ENCODE measurements at places on chromosomes 5 and 9.

DNA sequence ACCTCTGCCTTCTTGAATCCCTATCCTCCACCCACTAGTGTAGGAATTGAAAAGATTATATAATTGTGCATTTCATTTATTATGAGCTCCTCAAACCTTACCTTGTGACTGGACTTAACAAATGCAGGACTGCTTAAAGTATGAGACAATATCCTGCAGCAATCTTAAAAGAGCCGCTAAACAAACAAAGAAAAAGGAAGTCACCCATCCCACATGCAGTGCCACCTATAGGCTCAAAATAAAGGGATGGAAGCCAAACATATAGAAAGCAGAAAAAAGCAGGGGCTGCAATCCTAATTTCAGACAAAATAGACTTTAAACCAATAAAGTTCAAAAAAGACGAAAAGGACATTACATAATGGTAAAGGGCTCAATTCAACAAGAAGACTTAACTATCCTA is 8.7 kb downstream of the PCAT7 start:
- no peak for DNase-seq

DNA sequence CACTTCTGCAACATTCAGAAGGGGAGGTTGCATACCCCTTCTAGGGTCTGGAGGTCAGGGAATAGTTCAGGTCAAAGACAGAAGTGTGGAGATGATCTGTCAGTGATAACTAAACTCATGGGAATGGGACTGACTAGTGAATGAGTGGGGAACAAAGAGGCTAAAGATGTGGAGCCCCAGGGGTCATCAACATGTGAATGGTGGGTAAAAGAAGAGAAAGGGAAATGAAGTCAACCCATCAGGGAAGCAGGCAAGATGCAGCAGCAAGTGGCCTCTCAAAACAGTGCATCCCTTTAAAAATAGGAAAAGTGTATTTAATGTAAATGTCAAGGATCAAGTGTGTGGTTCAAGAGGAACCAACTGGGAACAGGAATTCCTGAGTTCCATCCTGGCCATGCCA is 69.9 kb downstream of the PLPPR1 start:
- no peak for DNase-seq

GRCh38 chr5:15009420-15009819 is 137.8 kb upstream of the ANKH start:
- peak; percentile 73 for DNase-seq

DNA sequence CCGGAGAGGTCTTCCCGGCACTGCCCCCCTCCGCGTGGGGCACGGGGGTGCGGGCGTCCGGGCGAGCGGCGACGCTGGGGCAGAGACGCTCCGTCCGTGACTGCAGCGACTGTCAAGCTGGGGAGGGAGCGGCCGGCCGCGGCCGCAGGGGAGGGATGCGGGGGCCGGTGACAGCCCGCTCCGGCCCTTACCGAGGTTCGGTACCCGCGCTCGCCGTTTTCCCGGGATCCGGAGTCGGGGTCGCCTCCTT is 400 bp downstream of the KDM4C start:
- DNase-seq, result no peak

- no peak for DNase-seq
Measured at GRCh38 chr5:114418176-114419066, 56.6 kb downstream of the KCNN2 start.

GRCh38 chr5:137034764-137035479 is 464.2 kb downstream of the SPOCK1 start:
- no peak for DNase-seq

- no peak for DNase-seq
Measured at GRCh38 chr5:141420855-141421488, at the start of gene PCDHGA11. Gene PCDHGA11 (plus strand): TSS chr5:141421051. CDS start chr5:141421228, 177 bp downstream.

- DNase-seq, result no peak
Measured at GRCh38 chr5:138574744-138575193, 432 bp downstream of the HSPA9 start.

DNA sequence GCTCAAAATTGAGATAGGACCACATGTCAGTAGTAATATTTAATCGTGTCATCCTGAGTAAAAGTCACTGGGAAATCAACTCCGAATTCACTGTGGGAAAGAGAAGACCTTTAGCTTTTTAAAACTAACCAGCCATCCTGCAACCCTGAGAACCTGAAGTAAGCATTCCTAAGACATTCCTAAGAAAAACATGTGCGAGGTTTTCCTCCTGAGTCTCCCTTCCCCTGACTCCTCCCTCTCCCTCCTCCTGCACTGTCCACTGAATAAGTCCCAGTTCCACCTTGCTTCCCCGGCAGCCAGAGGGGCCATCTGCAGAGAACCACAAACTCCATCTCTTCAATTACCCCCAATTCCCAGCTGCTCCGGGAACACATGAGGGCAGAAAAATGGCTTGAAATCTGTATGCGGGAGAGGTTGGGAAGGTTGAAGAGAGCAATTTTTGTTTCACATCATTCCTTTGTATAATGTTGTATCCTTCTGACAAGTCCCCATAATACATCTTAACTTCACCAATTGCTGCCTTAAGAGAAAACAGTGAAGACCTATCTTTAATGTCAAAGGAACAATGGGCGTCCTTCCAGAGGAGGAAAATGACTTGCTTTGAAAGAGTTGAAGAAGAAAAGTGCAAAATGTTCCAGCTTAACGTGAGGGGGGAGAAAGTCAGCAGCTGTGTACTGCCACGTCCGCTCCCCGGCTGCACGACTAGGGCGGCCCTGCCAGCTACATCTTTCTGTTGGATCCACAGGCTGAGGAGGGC is 186.3 kb downstream of the ZNF462 start:
- no peak for DNase-seq

DNA sequence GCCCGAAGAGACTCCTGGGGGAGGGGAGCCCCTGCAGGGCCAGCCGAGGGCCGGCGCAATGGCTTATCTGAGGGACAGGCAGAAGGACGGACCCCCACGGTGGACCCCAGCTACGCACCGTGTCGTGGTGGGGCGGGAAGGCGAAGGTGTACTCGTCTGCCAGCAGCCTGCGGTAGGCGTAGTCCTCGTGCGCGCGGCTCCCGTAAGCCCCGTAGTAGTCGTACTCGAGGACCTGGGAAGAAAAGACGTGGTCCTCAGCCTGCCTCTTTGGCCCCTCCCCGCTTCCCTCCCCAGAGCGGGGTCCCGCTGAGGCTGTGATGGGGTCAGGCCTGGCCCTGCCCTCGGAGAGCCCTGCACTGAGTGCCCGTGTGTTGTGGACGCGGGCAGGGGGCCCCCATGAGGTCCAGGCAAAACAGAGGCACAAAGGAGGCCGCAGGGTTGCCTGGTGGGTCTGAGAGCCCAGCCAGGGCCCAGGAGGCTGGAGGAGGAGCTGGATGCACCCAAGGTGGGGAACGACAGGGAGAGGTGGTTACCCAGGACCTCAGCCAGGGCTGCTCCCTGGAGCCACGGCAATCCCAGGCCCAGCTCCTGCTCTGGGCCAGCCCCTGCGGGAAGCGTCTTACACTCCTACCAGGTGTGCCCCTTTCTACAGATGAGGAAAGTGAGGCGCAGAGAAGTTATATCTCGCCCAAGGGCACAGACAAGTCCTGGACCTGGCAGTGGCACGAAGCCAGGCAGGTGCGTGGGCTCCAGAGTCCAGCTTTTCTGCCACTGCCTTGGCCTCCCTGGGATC is 35.2 kb downstream of the SARDH start:
- peak; percentile 56 for DNase-seq

DNA sequence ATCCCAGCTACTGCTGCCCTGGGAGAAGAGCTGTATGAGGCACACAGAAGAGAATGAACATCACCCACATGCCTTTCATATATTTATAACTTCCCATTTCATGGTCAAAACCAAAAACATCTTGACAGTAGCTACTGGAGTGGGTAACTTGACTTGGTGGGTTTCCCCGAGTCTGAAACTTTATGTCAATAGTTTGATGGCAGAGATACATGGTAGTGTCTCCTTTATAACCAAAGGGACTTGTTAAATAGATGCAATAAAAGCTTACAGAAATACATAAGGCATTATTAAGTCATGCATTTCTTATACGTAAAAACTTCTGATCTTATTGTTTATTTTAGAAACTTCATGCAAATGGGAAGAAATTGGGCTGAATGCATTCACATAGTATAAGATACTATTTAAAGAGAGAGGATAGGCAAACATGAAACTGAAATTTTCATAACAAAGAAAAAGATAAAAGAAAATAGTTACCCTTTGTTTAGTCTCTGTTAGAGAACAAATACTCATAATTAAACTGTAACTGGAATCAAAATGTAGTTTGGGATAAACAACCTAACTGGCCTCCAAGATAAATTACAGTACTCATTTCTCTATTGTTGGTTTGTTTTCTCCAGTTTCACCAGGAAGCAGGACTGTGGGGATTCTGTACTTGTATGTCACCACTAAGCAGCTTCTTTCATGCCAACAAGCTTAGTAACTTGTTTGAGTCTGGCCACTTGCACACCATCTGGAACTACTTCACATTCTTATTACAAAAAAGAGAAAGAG is 459.3 kb upstream of the MEF2C start:
- no peak for DNase-seq

GRCh38 chr5:102453716-102454115 is 45.1 kb downstream of the SLCO6A1 start:
- DNase-seq, result no peak

GRCh38 chr5:152844713-152845112 is 439.6 kb upstream of the NMUR2 start:
- DNase-seq, result no peak

DNA sequence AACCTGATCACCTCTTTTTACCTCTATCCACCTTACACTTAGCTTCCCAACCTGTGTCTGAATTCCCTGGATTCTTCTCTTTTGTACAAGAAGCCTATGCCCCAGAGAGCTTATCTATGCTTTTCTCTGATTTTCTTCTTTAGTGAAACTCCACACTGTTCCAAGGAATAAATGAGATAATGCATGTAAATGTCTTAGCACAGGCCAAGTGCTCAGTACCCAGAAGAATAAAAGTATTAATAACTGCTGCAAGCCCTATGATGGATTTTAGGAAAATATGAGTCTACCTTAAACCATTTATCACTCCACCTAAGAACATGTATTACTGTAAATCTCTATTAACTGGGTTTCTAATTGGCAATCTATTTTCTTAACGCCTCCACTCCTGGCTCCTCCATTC is 168.5 kb upstream of the TNC start:
- DNase-seq, result no peak

Measured in NCI-H2171 treated with DMSO at 0.1 percent for 48 hours (cell line).